ENCODE measurements at places on chromosomes 5 and 9.

DNA sequence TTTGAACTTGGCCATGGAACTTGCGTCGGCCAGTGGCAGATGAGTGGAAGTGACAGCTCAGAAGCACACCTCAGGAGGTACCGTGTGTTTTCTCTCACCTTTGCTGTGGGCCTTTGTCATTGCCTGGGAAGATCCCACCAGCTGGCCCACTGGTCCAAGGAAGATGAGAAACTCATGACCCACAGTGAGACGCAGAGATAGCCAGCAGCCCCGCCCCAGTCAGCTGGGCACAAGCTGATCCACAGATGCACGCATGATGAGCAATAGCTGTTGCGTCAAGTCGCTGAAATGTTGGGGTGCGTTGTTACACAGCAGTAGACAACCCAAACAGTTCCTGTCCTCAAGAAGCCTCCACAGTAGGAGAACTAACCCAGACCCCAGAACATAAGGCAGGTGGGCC, 30.8 kb upstream of the UNC5A start:
- no peak for DNase-seq

- DNase-seq, result no peak
Observed at GRCh38 chr5:82387001-82387818, 109.1 kb upstream of the RPS23 start.

DNA sequence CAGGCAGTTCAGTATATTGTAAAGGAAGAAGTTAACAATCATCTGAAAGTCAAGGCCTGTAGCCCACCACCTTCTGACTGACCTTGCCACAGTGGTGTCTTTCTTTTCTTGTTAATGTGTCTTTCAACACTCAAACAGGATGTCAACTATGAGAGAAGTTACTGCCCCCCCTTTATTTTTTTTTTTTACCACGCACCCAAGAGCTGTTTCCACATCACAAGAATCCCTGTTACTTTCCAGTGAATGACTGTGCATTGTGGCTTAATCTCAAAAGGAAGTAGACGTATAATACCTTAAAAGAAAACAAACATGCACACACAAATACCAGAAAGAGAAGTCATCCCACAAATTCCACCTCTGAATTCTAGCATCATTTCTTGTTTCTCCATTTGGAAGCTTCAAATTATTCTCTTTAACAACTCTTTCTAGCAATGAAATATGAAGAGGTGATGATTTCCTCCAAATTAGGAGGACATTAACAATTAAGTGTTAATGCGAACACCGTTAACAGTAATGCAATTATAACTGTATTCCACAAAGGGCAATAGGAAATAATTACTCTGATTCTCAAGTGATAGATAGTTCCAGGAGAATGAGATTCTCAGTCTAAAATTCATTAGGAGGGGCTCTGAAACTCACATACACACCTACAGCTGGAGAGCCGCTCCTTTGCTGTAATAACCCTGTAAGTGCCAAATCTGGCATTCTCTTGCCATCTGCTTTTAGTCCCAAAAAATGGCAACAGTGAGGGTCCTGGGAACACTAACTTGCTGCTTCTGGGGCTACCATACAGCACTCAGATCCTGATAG, 201.0 kb downstream of the EFNA5 start:
- DNase-seq, result no peak

DNA sequence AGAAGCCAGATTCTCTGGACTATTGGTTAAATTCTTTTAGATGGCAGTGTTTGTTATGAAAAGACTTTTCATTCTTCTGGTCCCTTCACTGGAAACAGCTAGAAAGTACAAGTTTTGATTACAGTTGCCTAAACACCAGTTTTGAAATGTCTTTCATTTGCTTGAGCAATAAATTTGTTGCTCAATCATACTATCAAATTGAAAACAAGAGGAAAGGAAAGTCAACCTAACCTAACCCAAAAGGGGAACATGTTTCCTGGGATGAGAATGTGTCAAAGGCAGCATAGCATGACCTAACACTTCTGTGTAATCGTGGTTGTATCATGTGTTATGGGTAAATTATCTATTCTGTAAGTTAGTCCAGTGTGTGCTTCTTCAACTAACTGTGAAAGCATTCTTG, 213.2 kb downstream of the TMC1 start:
- no peak for DNase-seq

DNA sequence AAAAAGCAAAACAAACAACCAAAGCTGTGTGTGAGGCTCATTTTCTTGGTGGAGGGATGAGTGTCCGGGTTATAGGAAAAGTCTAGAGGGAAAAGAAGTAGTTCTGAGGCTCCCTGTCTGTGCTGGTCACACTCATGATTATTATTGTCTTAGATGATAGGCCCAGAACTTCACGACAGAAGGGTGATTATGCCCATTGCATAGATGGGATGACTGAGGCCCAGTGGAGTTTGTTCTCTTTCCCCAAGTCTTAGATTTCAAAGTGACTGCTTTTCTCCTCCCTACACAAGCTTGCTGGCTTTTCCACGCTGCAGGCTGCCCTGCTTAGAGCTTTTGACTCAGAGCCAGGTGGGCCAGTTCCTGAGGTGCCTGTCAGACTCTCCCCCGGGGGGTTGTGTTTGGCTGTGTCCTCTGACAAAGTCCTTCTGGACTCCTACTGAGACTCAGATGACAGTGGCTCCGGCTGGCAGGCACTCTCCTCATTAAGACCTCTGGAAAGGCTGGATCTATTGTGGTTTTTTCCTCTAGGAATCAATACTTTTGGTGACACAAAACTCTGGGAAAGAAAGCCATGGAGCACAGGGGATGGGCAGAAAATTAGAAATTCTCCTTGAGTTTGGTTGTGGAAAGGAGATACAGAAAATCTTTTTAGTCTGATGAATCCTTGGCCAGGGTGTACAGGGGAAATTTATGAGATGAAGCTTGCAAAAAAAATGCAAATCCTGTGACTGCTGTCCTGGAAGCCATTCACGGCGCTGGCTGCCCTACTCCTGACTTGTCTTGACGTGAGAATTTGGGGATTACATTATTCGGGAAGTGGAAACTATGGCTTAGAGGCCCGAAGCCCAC, 120.9 kb downstream of the NSG2 start:
- DNase-seq, result no peak

GRCh38 chr5:1016036-1016435, 7.4 kb downstream of the NKD2 start:
- no peak for DNase-seq

GRCh38 chr5:137072361-137073115, 426.6 kb downstream of the SPOCK1 start:
- no peak for DNase-seq

Data from activated T-helper 1 cell treated with Interleukin-2 at 50 U/mL for 16 hours (primary cell).